Stimulated activated CD4-positive, alpha-beta T cell treated with anti-CD3 and anti-CD28 coated beads, Interleukin-12 subunit alpha, Interleukin-12 subunit beta, amount 100 ng/mL, for 24 hours (primary cell): ENCODE measurements at places on chromosomes 6 and 20.

DNA sequence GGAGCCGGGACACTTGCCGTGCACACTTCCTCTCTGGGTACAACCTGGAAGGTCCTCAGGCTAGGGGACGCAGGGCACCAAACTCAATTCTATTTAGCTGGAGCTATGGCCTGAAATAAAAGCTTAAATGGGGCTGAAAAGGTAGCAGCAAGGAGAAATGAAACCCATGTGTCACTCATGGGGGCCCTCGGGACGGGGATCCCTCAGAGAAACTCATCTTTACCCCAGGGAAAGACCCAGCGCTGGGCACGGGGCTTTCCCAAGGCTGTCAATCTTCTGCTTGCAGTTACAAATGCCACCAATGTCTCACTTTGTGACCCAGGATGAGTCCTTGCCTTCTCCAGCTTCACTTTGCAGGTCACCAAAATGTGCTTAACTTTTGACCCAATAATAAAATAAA is 16.5 kb downstream of the SNAI1 start:
- DNase-seq = peak; percentile 23

- no peak for DNase-seq
These were observed 35.5 kb downstream of the PPP1R16B start for GRCh38 chr20:38840894-38841470.

DNA sequence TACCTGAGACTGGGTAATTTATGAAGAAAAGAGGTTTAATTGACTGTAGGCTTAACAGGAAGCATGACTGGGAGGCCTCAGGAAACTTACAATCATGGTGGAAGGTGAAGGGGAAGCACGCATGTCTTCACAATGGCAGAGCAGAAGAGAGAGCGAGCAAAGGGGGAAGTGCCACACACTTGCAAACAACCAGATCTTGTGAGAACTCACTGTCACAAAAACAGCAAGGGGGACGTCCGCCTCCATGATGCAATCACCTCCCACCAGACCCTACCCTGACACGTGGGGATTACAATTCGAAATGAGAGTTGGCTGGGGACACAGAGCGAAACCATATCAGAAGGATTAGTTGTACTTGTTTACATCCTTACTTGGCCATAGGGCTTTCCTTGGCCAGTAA is 49.7 kb downstream of the FIG4 start:
- DNase-seq = no peak

DNA sequence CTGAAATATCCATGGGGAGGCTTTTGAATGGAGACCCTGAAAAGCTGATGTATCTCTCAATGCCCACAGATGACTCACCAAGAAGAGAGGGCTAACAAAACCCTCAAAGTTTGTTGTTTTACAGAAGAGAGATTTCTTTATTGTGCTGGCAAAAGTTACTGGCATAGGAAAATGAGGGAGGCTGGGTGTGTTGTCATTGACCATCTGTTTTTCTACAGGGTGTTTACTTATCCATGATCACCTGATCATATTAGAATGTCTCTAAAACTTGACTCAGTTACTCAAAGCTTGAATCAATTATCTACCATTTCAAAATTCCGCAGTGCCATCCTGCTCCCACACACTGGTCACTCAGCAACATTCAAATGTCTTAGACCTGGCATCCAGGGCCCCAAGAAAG is 9.8 kb downstream of the NCOA6 start:
- DNase-seq = no peak

GRCh38 chr20:63651942-63652191 is 1.4 kb downstream of the STMN3 start:
- no peak for DNase-seq
